CD4-positive, alpha-beta T cell (primary cell): ENCODE measurements at places on chromosomes 16 and 17.

DNA sequence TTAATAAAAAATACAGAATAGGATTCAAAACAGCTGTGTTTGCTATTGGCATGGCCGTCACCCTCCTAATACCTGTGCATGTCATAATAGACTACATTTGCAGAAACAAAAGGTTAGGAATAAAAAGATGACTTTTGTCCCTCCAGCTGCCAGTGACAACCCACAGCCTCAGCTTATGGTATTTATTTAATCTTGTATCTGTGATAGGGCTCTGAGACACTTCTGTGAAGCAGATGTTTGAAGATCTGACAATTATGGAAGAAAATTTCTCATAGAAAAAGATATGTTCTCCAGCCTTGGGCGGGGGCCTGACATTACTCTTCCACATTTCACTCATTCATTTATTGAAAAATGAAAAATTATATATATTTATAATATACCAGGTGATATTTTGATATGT is 62.2 kb downstream of the PITPNC1 start:
- DNase-seq = no peak

- DNase-seq = no peak
Observed at GRCh38 chr17:78346605-78347250, 13.1 kb downstream of the SOCS3 start.

- no peak for DNase-seq
Observed at GRCh38 chr16:75908331-75909117, 182.2 kb upstream of the CPHXL start.

DNA sequence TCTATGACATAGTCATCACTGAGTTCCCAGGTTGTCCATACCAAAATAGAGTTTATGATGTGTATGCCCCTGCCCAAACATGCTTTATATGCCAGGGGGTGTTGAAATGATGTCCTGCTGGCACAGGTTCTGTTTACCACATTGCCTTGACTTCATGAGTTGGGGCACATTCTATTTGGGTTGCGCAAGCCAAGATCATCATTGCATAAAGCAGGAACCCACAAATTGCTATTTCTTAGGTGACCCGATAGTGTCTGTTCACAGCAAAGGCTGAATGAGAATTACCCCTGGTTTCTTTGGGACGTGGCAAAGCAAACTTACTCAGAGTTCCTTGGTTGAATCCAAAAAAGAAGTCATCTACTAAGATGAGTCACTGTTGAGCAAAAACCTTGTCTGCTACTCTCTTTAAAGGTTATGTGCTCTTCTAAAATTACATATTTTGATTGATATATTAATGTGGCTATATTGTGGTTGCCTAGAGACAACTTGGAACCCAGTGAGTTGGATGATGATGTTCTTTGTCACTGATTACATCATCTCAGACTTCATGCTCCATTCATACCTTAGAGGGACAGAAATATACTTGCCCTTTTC is 912.6 kb upstream of the SOX9 start:
- DNase-seq = no peak

DNA sequence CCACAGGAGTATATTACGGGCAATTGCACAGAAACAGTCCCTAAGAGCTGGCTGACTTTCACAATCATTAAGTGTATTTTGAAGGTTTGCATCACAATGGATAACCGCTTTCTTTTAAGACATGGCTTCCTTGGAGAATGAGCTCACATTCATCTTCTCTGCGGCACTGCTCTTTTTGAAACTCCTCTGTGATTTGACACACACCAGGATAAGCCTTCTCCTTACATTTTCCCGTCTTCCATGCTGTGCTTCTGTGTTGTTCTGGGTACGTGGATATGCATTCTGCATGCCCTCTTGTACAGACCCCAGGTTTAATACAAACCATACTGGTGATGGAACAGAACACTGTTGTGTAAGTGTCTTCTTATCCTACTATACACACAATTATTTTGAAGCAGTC is 89.5 kb upstream of the METRNL start:
- no peak for DNase-seq

- no peak for DNase-seq
Observed at GRCh38 chr17:69828087-69828486, 246.9 kb upstream of the KCNJ16 start.

GRCh38 chr16:87331241-87331801 is 14.1 kb upstream of the C16orf95 start:
- DNase-seq = no peak

- DNase-seq = peak; percentile 27
Observed at GRCh38 chr16:50195276-50195675, 42.2 kb downstream of the TENT4B start.

- no peak for DNase-seq
Observed at GRCh38 chr17:11094331-11094730, 146.7 kb upstream of the SHISA6 start.

- DNase-seq = no peak
Observed at GRCh38 chr17:56502120-56502654, 91.3 kb upstream of the NOG start.

GRCh38 chr17:76076765-76077583 is 2.0 kb upstream of the ZACN start:
- peak; percentile 43 for DNase-seq

- DNase-seq = no peak
Observed at GRCh38 chr17:73338050-73338521, 26.3 kb upstream of the CDC42EP4 start.

- peak; percentile 80 for DNase-seq
Observed at GRCh38 chr16:57041182-57042156, 50.9 kb upstream of the CPNE2 start.

GRCh38 chr17:17531156-17531555 is 35.0 kb upstream of the RASD1 start:
- no peak for DNase-seq
